Activated CD4-positive, alpha-beta T cell treated with anti-CD3 and anti-CD28 coated beads for 24 hours (primary cell): ENCODE measurements at places on chromosomes 3 and 15.

- DNase-seq: no peak
Measured at GRCh38 chr3:62261121-62261520, 112.2 kb downstream of the FEZF2 start.

DNA sequence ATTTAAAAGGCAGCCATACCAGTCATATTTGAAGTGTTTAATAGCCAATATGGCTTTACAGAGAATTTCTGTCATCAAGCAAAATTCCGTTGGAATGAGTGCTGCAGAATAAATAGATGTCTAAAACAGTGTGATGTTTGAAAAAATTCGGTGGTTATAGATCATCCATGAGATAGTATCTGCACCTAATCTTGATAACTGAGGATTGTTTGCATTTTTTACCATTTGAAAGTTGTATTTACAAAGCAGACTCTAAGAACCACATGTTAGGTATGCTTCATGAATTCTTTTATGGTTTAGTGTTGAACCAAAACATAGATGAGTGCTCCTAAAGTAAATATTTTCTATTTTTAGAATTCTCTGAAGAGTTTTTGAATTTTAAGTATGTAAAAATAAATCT, 476.1 kb downstream of the NAALADL2 start:
- DNase-seq: no peak

DNA sequence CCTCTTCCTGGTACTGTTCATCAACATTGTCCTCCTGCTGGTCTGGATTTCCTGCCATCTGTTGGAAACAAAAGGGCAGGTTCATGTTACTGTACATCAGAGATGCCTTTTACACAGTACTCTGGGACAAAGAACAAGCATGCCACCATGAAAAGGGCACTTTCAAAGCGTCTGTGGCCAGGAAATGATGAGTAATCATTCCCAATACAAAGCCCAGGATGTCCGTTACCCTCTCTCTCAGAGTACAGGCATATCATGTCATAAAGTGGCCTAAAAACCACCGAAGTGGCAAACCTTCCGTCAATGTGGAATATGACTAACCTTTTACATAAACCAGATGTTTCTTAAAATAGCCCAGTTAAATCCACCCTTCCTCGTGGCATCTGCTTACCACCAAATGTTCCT, 71.2 kb downstream of the GOLIM4 start:
- DNase-seq: no peak

DNA sequence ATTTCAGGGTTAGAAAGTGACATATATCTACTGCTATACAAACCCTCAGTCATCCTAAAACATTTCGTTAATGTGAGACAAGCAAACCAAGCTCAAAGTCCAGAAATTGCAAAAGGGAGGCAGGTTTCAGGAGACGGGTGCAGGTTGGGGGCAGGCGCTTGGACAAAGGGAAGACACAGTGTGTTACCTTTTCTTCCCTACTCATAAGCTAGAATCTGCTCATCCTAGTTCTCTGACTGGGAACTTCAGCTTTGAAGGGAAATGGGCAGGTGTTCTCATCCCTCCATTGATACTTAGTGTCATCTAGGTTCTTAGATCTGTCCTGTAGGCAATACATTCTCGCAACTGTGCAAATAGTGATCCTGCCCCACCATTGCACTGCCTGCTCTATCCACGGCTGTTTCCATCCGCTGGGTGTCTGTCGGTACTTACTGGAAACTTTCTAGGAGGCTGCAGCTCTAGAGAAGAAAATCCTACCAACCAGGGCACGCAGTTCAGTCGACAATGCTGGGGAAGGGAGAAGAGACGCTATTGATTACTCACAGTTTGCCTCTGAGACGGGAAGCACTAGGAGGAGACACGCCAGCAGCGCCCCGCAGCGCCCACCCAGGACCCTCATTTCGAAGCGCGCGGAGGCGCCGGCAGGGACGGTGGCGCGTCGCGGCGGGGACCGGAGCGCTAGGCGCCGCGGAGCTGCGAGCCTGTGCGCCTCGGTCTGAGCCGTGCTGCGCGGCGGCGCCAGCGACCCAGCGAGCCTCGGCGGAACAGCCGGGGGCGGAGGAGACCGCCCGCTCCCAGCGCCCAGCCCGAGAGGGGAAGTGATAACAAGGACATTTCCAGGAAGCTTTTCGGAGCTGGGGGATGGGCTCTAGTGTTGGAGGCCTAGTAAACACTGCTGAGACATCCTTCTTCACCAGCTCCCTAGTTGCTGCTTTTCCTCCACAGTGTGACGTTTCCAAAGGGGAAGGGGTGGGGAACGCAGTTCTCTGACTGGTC, at the start of gene PROS1:
Gene PROS1 (minus strand): TSS at position 766 of the 996 bp plus-strand sequence. CDS start 147 bp downstream, at position 619.
- DNase-seq: peak; percentile 31

DNA sequence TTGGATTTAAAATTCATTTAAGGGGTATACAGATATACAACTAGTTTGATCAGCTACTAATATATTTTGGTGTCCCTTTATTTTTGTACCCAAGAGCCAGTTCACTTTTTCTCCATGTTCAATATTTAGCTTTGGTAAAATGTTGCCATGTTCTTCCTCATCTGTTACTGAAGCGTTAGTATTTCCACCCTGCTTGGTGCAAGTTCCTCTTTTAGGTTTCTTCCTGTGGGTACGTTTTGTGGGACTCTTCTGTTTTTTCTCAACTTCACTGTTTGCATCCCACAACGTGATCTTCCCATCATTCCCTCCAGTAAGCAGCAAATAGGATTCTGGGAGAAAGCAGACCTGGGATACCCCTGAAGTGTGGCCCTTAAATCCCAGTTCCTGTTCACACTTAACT, 14.1 kb downstream of the WDR53 start:
- DNase-seq: no peak

DNA sequence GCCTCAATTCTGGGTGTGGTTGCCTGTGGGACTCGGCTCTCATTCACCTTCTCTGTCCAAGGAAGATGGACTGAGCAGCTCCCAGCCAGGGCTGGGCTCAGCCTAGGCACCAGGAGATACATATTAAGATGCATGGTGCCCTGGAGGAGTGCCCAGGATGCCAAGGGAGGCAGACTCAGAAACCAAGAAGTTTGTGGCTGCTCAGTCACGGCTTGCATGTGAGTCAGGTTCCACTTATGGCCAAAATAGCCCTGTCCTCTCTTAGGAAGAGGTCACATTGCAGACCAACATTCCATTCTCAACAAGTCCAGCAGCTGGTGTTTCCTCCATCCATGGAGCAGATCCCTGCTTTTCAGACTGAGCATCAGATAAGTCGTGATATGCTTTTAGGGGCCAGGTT, 21.8 kb downstream of the CDCP1 start:
- no peak for DNase-seq

GRCh38 chr3:150020527-150020926, 49.8 kb upstream of the PFN2 start:
- DNase-seq: no peak
